ENCODE measurements at places on chromosomes 16 and 17.

- DNase-seq, result no peak
These were observed 86.9 kb upstream of the CBX4 start for GRCh38 chr17:79926142-79926604.

GRCh38 chr17:2070241-2071023, 15.5 kb downstream of the HIC1 start:
- DNase-seq, result peak; percentile 62

DNA sequence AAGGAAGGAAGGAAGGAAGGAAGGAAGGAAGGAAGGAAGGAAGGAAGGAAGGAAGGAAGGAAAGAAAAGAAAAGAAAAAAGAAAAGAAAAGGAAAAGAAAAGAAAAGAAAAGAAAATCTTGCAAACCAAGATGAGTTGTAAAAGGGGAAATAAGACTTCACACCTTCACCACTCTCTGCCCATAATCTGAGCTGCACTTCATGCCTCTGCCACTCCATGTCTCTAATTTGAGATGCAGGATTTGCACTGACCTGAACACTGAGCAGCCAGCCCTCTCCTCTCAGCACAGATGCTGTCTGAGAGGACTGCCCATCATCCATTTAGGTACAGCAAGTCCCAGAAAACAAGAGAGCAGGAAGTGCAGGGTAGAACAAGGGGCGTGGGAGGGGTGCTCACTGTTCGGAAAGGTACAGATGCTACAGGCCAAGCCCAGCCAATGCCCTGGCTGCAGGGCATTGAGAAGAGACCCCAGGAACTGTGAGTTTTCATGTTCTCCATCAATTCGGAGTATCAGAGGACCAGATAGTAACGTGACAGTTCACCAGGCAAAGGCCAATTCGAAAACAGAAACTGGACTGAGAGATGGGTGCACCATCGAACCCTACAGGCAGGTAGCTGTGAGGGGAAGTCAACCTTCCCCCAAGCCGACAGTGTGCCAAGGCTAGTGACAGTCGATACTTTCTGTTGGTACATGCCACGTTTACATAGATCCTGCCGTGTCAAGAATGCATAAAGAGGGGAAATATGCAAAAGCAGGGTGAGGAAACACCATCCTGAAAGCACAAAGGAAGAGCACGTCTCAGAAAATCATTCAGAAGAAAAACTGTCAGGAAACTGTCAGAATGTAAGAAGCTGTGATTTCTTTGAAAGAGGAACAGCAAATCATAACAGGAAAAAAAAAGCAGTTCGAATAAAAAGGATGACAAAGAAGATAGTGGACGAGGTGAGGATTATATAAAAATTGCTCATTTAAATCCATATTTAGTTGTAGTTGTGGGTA, 142.0 kb upstream of the RCVRN start:
- DNase-seq, result no peak

GRCh38 chr17:57975044-57975443, 13.0 kb downstream of the VEZF1 start:
- no peak for DNase-seq

DNA sequence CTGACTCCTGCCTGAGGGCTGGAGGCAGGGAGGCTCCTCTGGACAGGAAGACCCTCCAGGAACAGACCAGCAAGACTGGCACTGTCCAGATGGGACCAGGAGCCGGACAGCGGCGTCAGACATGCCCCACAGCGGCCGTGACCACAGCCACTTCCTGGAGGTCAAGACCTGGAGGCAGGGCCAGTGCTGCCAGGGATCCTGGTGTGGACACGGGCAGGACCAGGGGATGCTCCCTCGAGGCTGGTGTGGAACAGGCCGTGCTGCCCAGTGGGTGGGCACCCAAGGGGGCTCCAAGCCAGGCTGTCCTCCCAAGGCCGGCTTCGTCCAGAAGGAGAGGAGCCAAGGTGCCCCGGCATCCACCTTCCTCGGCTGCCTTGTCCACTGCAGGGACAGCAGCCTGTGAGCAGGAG, 4.5 kb upstream of the CCDC57 start:
- DNase-seq, result no peak

DNA sequence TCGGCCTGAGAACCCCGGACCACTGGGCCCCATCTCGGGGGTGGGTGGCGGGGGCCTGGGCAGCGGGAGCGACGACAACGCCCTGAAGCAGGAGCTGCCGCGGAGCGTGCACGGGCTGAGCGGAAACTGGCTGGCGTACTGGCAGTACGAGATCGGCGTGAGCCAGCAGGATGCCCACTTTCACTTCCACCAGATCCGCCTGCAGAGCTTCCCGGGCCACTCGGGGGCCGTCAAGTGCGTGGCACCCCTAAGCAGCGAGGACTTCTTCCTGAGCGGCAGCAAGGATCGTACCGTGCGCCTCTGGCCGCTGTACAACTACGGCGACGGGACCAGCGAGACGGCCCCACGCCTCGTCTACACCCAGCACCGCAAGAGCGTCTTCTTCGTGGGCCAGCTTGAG, 8.9 kb upstream of the SERPINF2 start:
- no peak for DNase-seq

DNA sequence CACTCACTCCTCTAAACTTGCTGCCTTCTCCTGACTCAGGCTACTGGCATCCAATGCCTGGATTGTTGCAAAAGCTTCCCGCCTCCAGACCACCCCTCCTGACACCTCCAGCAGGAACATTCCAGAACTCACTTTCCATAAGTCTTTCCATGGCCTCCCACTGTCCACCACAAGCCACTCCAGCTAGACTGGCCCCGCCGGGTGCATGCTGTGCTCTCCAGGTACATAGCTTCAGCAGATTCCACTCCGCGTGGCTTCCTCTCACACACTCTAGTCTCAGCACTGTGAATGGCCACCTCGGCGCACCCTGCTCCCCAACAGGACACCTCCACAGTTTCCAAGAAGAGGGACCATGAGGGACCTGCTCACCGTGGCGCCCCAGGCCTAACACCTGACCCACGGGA, 25.9 kb upstream of the FAAP100 start:
- DNase-seq, result no peak

- no peak for DNase-seq
These were observed 339.7 kb downstream of the CPPED1 start for GRCh38 chr16:12463961-12464360.

- DNase-seq, result no peak
These were observed 36.3 kb upstream of the NOS2 start for GRCh38 chr17:27836651-27837050.

GRCh38 chr17:67266496-67266895, 21.5 kb upstream of the HELZ start:
- DNase-seq, result no peak

GRCh38 chr16:35344012-35344762, 1884.8 kb downstream of the TP53TG3F start:
- no peak for DNase-seq

DNA sequence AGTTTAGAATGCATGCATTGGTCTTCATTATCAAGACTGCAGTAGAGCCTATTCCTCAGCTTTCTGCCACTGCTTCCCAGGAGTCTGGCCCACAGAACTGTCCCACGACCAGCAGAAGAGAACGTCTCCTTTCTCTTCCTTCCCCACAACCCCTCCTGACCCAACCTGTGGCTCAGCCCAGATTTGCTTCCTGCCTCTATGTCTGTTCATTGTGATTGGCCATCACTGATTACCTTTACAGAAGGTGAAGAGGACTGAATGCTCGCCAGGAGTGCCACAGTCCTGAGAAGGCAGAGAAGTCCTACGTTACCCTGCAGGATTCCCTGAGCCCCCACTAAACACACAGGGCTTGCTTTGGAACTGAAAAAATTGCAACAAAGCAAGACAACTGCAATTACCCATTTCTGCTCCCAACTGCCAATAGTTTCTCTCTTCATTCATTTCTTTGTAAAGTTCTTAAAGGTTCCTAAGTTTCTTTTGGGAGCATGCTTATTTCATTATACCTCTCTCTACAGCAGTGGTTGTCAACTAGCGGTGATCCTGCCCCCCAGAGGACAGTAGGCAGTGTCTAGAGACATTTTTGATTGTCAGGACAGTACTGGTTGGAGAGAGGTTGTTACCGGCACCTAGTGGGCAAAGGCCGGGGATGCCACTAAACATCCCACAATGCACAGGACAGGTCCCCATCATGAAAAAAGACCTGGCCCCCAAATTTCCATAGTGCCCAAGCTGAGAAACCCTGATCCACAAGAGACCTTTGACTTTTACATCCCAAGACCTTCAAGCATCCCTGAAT, 4.5 kb upstream of the NAT9 start:
- no peak for DNase-seq

DNA sequence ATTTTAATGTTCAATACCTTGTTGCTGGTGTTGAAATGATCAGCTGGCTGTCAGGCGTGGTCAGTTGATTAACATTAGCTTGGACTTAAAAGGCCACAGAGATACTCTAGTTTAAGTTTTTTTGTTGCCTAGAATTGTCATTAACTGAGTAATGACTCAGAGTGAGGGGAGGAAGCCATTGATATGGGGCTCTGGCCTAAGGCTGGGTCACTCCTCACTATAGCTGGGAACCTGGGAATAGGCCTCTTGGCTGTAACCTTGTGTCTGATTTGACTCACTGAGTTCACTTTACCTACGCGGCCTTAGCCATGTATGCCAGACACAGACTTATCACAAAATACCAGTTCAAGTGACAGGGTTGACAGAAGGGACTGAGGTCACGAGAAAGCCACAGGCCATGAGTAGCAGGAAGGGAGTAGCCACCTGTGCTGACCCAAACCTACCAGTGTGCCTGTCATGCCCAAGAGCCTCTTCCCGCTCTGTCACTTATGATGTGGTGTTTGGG, 37.9 kb upstream of the ADCY7 start:
- DNase-seq, result no peak

DNA sequence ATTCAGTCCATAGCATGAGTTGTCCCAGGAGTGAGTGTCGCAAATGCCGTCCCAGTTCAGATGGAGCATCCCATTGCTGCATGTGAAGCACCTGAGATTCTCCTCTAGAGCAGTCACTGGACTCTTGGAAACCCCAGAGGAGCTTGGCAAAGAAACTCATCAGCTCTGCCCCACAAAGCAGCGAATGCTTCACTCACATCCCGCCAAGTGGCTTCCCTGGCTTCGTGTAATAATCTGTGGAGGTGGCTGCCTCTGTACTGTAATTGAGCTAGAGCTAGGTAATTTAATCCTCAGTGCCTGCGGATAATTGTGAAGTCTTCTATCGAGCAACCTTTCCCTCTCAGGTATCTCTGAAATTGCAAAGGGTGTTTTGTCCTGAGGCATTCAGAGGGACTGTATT, 107.1 kb downstream of the SNX29 start:
- DNase-seq, result no peak

- no peak for DNase-seq
These were observed at the start of gene ALOX12B for GRCh38 chr17:8087075-8087951. TSS of gene ALOX12B (minus strand) at chr17:8087716. CDS start at chr17:8087442, 274 bp downstream.

GRCh38 chr16:54055864-54056263, 230.7 kb downstream of the IRX3 start:
- DNase-seq, result no peak

- DNase-seq, result peak; percentile 70
These were observed 31.0 kb upstream of the ARL4D start for GRCh38 chr17:43367737-43368242.

- no peak for DNase-seq
These were observed 839.7 kb downstream of the CDH11 start for GRCh38 chr16:64282181-64282580.

GRCh38 chr16:67667817-67668494, 1.3 kb downstream of the C16orf86 start:
- DNase-seq, result peak; percentile 84

GRCh38 chr16:2158262-2158638, 2.7 kb downstream of the TRAF7 start:
- no peak for DNase-seq

- DNase-seq, result no peak
These were observed 6.0 kb downstream of the MYO1D start for GRCh38 chr17:32870969-32871368.

- no peak for DNase-seq
These were observed 923 bp downstream of the GDPD3 start for GRCh38 chr16:30112197-30113030.

Measured in left forelimb (tissue), 1 donor.